ENCODE measurements at places on chromosomes 11 and 22.

DNA sequence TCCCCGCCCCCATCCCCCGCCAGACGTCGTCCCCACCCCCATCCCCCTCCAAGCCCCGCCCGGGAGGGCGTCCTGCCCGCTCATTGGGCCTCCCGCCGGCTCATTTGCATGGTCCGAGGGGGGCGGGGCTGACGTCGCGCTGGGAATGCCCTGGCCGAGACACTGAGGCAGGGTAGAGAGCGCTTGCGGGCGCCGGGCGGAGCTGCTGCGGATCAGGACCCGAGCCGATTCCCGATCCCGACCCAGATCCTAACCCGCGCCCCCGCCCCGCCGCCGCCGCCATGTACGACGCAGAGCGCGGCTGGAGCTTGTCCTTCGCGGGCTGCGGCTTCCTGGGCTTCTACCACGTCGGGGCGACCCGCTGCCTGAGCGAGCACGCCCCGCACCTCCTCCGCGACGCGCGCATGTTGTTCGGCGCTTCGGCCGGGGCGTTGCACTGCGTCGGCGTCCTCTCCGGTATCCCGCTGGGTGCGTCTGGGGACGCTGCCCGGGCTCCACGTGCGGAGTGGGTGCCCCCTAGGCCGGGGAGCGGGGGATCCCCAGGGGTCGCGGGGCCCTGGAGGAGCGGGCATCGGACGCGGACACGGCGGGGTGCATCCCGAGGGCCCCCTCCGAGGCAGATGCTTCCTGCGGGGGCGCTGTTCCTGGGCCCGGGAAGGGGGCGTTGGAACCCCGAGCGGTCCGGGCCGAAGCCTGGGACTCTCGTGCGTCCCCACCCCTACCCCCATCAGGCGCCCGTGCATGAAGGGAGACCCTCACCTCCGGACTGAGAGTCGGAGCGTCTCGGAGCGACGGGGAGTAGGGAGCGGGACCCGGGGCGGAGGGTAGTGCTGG, at the start of gene PNPLA3:
TSS of gene PNPLA3 (plus strand) at position 175 of the 834 bp plus-strand sequence. CDS start at position 282, 107 bp downstream.
- DNase-seq = peak; percentile 78

- DNase-seq = no peak
Measured at GRCh38 chr11:5288108-5288905, 13.4 kb downstream of the OR51B4 start.

- peak; percentile 27 for DNase-seq
Measured at GRCh38 chr11:31815711-31816467, 4.8 kb upstream of the PAX6 start.

DNA sequence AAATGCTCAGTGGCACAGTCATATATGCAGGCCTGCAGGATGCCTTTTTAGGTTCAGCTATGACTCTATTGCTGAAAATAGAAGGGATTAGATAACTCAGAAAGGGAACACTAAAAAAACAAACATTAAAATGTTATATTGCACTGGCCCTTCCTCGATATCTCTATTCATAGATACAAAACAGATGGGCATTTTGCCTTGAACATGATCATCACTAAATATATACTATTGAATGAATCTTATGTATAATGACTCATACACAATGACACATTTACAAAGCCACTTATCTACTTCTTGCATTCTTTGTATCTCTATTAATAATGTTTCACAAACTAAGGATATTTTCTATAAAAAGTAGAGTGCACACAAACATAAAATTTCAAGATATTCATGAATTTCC, 2352.8 kb upstream of the RAG2 start:
- DNase-seq = no peak

GRCh38 chr11:116605543-116606459, 167.0 kb downstream of the BUD13 start:
- peak; percentile 62 for DNase-seq

GRCh38 chr22:34669001-34669400, 397.0 kb upstream of the ISX start:
- no peak for DNase-seq

DNA sequence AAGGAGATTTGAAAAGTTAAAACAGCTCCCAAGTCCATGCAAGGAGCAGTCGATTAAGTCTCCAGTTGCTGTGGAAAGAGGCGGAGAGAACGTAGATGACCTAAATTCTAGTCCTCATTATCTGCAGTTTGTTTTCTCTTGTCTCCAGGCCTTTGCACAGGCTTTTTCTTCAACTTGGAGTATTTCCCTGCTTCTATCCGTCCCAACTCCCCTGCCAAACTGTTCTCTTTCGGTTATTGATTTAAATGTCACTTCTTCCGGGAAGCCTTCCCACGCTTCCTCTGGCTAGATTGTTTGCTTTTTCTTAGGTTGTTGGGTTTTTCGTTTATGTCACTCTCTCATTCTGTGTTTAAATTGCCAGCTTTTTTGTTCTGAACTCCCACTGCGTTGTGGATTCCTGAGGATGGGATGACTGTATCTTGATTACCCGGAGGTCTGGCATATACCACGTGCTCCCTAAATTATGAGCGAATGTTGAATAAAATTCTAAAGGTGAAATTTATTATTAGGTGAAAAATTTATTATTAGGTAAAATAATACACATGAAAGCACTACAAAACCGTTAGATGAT, 463 bp downstream of the TMEM126B start:
- DNase-seq = no peak

DNA sequence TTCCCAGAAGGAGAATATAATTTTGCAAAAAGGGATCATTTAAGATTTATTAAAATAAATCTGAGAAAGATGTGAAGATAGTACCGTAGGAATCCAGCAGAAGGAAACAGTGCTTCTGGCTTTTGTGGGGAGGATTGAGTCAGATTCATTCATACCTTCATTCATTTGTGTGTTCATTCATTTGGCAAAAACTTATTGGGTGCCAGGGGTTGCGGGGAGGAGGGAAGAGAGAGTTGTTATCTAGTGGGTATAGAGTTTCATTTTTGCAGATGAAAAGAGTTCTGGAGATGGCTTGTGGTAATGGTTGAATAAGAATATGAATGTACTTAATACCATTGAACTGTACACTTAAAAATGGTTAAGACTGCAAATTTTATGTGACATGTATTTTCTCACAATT, 31.1 kb downstream of the BMAL1 start:
- no peak for DNase-seq

- peak; percentile 44 for DNase-seq
Measured at GRCh38 chr11:112129656-112130055, 34.2 kb downstream of the IL18 start.

DNA sequence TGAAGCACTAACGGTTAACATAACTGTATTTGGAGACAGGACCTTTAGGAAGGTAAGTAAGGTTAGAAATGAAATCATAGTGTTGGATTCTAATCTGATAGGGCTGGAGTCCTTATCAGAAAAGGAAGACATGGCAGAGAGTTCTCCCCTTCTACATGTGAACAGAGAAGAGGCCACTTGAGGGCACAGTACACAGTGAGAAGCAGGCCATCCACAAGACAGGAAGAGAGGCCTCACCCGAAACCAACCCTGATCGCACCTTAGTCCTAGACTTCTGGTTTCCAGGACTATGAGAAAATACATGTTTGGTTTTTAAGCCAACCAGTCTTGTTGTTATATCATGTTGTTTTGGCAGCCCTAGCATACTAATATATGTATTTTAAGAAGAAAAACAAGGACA, 170.0 kb downstream of the LRRC4C start:
- no peak for DNase-seq

DNA sequence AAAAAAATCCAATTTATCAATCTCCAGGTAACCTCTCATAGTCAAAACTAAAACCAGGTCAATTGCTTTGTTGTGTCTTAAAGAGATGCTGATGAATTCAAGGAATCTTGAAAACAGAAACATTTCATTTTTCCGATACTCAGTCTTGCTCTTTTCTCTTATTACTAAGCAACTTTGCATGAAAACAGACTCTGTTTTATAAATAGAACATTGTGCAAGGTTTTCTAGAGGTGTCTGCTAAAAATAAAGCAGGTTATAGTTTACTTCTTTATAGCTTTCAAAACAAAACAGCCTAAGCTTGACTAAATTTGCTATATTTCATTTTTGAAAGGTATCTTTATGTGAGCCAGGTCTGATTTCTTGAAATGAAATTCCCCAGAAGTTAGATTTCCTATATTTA, 109.3 kb downstream of the ARL14EP start:
- no peak for DNase-seq

- DNase-seq = peak; percentile 48
Measured at GRCh38 chr11:75850787-75851186, 35.8 kb downstream of the UVRAG start.

GRCh38 chr22:37197451-37198257, 9.6 kb upstream of the C1QTNF6 start:
- no peak for DNase-seq

DNA sequence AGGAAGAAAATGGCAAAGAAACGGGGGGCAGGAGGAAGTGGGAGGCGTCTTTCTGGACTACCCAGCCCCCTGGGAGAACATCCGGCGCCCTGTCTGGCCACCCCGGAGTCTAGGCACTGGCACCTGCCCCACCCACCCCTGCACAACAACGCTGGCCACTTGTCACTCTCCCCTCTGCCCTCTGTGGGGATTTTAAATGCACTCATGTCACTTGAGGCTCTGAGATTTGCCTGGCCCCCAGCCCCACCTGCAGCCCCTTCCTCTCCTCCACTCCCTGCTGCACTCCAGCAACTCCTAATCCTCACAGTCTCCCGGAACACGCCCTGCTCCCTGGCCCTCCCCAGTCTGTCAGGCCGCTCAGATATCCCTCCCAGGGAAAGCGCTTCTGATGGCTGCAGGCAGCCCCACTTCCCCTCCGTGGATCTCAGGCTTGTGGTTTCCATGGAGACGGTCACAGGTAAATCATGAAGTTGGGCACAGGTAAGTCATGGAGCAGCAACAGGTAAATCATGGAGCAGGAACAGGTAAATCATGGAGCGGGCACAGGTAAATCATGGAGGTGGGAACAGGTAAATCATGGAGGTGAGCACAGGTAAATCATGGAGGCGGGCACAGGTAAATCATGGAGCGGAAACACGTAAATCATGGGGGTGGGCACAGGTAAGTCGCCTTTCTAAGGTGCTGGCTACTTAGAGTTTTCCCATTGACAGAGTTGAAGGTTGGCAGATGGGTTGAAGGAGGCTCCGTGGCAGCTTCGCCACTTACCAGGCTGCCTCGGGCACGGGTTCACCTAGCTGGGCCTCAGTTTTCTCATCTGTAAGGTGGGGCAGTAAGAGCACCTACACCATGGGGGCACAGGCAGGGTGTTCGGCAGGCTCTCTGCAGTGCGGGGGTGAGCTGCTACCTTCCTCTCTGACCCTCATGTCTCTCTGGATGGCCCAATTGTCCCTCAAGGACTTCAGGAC, 79.0 kb upstream of the SHISAL1 start:
- no peak for DNase-seq

GRCh38 chr11:130600139-130600538, 151.7 kb downstream of the ADAMTS15 start:
- DNase-seq = no peak

DNA sequence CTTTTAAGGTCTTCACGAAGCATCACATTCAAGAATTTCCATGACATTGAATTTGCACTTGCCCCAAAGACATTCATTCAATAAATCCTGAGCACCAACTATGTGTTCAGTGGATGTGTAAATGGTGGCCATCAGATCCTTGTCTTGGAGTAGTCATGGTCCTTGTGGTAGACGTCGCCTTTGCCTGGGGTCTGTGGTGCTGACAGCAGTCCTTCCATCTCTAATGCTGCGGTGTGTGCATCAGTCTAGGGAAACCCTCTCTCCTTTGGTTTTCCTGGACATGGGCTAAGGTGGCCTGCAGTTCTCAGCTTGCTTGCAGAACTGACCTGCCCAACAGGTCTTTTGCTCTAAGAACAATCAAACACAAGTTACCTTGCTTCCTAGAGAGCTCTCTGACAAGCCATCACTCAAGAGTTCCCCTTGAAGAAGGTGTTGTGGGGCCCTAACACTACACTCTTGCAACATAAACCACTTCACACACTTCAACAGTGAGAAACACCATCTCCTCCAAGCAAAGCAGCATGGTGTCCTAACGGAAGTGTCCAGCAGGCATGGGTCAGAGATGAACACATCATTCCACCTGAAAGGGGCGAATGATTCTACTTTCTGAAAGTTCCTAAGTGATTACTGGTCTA, 72.1 kb downstream of the BUD13 start:
- DNase-seq = no peak

GRCh38 chr11:77126861-77127234, 1.2 kb upstream of the MYO7A start:
- no peak for DNase-seq

- DNase-seq = no peak
Measured at GRCh38 chr11:7418061-7418460, 67.2 kb upstream of the OLFML1 start.

DNA sequence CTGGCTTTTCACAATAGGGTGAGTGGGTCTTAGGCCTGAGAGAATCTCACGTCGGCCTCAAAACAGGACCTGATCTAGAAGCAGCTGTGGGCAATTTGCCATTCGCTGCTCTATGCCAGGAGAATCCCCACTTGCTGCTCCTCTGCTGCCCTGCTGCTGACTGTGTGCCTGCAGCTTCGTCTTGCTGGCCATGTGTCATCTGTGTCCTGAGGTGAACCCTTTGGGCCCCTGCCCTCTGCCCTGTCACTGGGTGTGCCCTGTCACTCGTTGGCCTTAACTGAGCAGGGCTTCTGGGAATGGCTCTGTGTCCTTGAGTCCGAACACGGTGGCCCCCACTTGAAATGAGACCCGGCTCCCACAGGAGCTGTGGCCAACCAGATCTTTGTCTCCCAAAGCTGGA, 6.2 kb downstream of the NAA40 start:
- DNase-seq = no peak

GRCh38 chr11:96114178-96115064, 190.5 kb upstream of the MTMR2 start:
- DNase-seq = no peak

- DNase-seq = no peak
Measured at GRCh38 chr11:80417681-80418080, 976.9 kb upstream of the TENM4 start.

DNA sequence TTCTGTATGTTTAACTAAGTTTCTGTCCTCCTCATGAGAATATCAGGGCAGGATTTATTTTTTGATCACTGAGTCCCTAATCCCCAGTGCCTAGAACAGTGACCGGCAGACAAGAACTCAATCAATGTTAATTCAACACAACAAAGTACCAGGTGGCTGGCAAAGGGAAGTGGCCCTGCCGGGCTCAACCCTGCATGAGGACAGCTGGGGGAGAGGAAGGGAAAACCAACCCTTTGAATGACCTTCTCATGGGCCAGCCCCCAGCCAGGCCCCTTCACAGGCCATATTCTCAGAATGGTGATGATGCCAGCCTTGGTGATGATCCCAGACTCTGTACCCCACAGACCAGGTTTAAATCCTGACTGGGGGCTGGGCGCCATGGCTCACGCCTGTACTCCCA, 1.4 kb upstream of the MFNG start:
- DNase-seq = no peak

GRCh38 chr11:120200677-120201076, 10.2 kb upstream of the OAF start:
- DNase-seq = no peak

- no peak for DNase-seq
Measured at GRCh38 chr11:93196816-93197379, 893 bp downstream of the SLC36A4 start.

GRCh38 chr22:27986459-27986858, 67.4 kb upstream of the PITPNB start:
- DNase-seq = no peak

Measured in KBM-7 (cell line).